SW480 (cell line): ENCODE measurements at places on chromosomes 3 and 15.
A peak's percentile ranks its signal among the peaks of the same experiment; 100 is the strongest.

GRCh38 chr3:48405971-48406370 lies 23.9 kb downstream of the PLXNB1 start:
- DNase-seq, result no peak

GRCh38 chr15:70063980-70064379 lies 33.7 kb downstream of the TLE3 start:
- DNase-seq, result no peak

DNA sequence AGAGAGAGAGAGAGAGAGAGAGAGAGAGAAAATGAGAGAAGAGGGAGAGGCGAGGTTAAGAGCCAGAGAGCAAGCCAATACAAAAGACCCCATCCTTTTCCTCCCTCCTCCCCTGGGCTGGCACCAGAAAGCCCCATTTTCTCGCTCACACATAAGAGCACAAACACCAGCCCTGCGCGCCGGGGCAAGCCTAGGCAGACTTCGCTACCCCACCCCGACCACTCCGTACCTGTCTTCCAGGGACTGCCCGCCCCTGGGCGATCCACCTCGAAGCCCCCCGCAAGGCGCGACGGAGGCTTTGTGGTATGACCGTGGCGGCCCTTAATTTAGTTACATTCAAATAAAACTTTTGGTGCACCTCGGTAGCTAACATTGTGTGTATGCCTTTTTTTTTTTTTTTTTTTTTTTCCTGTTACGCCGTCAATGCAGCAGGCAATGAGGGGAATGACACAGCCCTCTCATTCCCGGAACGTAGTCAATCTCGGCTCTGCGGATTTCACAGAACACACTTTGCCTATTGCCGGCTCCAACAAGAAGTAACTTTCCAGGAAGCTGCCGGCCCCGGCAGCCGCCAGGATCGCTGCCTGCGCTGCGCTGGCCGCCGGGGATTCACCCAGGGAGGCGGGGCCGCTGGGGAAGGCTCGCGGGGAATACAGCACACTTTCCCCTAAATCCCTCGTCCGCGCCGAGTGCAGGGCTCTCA lies 7.7 kb downstream of the BCL6 start:
- DNase-seq, result peak; percentile 60

DNA sequence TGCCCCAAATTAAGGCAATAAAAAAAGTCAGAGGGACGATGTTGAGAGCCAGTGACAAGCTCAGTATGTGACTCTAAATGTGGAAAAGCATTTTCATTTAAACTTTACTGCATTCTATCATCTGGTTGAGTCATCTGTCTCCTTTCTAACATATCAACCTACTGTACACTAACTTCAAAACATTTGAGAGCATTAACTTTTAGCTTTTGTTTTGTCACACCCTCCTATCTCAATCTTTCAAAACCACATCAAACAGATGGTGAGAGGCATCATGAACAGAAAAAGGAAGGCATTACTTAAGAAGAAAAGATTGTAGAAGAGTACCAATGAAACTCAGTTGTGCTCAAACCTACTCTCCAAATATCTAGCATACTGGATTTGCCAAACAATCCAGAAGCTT lies 4.8 kb downstream of the LRRC58 start:
- peak; percentile 95 for DNase-seq

DNA sequence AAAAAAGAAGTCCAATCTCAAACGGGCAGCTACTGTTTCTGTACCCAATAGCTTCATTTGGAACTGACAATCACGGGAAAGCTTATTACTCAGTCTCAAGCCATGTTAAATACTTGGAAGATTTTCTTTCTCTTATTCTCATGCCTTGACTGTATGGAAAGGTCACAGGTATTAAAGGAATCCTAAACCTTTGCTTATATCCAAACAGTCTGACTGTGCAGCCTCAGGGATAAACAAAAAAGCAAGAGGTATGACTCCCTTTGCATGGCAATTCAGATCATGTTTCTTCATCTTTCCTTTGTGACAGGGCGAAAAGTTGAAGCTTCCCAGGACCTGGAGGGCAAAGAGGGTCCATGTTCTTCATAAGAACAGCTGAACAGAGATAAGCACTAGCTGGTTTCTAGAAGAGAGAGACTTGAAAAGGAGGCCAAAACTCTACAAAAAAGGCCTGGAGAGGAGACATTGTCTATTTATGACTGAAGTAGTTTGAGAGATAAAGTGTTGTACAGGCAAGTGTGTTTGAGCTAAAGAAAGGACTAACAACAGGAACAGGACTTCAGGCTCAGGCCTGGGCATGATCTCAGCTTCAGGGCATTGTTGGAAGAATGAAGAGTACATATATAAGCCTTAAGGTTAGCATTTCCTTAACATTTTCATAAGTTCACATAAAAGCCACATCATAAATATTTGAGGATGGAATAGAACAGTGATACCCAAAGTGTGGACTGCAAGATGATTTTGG lies 231.0 kb upstream of the THRB start:
- DNase-seq, result no peak

GRCh38 chr3:108983051-108983450 lies 29.4 kb upstream of the GUCA1C start:
- DNase-seq, result no peak

DNA sequence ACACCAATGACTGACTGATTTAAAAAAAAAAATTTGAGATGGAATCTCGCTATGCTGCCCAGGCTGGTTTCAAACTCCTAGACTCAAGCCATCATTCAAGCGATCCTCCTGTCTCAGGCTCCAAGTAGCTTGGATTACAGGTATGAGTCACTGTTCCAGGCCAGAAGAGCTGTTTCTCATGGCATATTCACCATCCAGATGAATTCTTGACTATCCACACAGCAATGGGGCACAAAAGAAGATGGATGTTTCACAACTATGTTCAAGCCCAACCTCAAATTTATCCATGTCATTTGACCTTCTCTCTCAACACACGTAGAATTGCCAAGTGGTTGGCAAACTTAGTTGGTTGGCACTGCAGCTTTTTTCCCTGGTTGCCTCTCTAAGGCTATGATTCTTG lies 40.6 kb downstream of the PRICKLE2 start:
- no peak for DNase-seq

GRCh38 chr15:71060983-71061382 lies 54.3 kb upstream of the THSD4 start:
- DNase-seq, result no peak

DNA sequence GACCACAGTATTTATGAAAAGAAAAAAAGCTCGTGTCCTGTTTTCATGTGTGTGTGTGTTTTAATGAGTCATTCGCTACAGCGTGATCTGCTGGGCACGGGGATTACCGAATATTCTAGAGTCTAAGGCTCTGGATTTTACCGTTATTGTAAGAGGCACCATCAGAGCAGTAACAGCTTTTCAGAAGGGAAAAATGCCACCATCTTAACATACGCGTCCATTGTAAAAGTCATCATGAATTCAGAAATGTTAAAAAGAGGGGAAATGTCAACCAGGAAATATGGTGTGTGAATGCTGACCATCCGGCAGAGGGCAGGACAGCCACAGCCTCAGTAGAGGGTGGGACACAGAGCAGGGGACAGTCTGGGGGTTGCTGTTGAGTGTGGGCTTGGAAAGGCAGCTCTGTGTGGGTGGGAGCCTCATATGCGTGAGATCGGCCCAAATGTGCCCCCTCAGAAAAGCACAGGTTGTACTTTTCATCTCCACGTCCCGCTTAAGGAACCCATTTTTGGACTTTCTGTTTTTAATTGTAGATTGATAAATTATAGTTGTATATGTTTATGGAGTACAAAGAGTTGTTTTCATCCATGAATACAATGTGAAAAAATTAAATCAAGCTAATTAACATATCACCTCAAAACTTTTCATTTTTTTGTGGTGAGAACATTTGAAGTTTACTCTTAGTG lies 69.6 kb downstream of the ASB7 start:
- peak; percentile 83 for DNase-seq

DNA sequence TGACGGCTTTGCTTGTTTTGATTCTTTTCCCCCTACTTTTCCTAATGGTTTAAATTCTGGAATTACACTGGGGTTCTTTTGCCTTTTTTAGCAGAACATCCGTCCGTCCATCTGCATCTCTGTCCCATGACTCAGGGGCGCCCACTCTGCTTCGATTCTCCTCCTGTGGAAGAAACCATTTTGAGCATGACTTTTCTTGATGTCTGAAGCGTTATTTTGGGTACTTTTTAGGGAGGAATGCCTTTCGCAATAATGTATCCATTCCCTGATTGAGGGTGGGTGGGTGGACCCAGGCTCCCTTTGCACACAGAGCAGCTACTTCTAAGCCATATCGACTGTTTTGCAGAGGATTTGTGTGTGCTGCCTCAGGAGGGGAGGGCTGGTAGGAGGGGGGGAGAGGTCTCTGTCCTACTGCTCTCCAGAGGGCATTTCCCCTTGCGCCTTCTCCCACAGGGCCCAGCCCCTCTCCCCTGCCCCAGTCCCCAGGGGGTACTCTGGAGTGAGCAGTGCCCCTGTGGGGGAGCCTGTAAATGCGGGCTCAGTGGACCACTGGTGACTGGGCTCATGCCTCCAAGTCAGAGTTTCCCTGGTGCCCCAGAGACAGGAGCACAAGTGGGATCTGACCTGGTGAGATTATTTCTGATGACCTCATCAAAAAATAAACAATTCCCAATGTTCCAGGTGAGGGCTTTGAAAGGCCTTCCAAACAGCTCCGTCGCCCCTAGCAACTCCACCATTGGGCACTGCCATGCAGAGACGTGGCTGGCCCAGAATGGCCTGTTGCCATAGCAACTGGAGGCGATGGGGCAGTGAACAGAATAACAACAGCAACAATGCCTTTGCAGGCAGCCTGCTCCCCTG lies 19.5 kb upstream of the BSN start:
- DNase-seq, result no peak

DNA sequence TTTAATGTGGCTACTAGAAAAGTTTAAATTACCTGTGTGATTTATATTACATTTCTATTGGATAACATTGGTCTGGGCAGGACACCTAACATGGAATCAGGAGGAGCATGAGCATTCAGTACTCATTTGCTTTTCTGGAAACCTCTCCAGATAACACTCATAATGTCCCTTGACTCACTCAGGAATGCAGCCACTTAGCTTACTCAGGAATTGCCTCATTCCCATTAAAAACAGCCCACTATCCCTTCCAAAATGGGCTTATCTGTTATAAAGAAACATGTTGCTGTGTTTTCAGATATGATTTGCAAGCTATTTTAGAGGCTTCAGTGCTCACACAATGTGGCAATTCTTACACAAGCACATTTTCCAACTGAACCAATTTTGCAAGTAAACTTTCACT lies 17.1 kb downstream of the GBE1 start:
- DNase-seq, result no peak

DNA sequence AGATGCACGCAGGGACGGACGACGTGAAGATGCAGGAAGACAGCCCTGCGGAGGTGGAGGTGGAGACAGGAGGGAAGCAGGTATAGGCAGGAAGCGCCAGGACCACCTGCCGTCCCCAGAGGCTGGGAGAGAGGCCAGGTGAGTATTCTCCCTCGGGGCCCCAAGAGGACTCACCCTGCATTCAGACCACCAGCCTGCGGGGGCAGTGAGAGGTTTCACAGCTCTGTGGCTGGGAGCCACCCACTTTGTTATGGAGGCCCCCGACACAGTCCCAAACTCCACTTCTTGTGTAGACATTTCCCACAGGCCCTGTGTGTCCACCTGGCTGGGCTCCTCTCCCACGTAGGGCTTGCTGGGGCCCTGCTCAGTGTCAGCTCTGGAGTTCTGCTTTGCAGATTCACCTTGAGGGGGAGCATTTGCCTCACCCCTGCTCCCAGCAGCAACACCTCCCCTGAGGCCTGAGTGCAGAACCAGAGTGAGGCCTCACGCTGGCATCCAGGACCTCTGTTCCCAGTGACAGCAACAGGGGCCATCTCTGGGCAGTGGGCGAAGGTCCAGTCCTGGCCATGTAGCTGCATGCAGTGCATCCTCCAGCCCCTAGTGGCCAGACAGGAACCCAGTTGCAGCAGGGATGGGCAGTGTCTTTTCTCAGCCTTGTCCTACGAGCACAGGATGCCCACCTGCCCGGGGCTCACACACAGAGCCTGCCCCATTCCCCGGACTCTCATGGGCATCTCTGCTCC lies 119.4 kb upstream of the IQSEC1 start:
- DNase-seq, result no peak

GRCh38 chr3:148716657-148717056 lies 19.0 kb downstream of the AGTR1 start:
- no peak for DNase-seq
